ENCODE measurements at places on chromosomes 16 and 17. TPM values are rescaled to one million over a fixed set of nuclear protein-coding genes. Genes with fewer than 3 reads are reported as not detected.

- DNase-seq: no peak
Observed at GRCh38 chr17:55391244-55391757, 30.3 kb downstream of the MMD start.

VASN gene
- total RNA-seq: 0.66 TPM

DNA sequence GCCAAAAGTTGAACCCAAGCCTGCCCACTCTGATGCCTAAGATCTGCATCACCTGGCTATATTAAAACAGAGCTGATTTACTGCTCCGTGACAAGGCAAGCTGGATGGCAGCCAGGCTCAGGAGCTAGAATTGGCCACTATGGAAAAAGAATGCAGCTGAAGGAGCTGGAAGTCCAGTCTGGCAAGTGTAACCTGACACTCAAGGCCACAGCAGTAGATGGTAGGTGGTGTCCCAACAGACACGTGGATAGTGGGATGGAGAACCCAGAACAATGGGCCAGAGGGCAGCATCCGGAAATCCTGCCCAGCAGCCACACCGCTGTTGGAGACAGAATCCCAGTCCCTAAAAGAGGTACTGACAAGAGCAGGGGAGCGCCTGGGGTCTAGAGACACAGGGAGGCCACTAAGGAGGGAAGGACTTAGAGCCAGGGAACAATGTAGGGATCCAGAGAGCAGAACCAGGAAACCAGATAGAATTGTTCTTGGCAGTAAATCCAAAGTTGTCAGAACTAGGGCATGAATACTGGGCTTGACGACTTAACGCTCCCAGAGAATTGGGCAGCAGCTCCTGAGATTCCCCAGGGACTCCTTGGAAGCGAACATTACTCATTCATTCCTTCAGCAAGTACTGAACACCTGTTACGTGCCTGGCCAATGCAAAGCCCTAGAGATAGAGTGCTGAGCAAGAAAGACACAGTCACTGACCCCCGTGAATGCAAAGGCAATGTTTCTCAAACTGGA, 85.7 kb downstream of the CDYL2 start:
- no peak for DNase-seq

- DNase-seq: no peak
Observed at GRCh38 chr16:88196471-88197400, 186.0 kb upstream of the ZNF469 start.

DNA sequence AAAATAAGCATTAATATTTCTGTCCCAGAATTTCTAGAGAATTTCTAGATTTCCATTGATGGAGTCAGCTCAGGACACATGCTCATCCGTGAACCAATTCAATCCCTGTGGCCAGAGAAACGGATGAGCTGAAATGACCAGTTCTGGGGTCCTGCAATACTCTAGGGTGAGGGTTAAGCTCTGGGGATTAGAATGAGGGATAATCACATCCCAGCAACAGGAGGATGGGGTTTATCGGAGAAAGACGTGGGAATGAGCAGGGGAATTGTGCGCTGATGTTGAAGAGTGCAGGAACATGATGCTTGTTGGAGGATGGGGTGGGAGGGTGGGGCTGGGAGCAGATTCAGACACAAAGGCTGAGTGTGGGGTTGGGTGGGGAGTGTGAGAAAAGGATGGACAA, 64.1 kb downstream of the SLC5A11 start:
- DNase-seq: no peak

DNA sequence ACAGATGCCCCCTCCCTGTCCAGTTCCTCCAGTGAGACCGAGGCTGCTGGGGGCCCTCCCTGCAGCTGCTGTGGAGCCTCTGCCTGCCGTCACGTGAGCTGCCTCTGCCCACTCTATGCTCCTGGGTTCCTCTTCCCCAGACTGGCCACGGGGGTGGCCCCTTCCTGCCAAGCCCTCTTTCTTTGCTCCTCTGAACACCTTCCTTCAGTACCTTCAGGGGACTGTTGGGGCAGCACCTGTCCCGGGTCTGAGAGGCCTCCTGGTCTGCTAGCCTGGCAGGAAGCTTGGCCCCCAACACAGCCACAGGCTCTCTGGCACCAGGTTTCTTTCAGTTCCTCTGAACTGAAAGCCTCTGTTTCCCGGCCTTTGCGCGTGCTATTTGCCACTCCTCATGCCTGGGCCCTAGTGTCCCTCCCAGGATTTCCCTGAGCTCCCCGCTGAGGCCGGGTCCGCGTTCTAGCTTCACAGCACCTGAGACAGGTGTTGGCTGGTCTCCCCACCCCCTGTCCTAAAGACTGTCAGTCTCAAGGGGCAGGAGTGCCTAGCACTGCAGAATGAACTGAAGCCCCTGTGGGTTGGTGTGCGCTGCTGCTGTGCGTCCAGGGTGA, 6.6 kb upstream of the ATP6V0C start:
- no peak for DNase-seq

DNA sequence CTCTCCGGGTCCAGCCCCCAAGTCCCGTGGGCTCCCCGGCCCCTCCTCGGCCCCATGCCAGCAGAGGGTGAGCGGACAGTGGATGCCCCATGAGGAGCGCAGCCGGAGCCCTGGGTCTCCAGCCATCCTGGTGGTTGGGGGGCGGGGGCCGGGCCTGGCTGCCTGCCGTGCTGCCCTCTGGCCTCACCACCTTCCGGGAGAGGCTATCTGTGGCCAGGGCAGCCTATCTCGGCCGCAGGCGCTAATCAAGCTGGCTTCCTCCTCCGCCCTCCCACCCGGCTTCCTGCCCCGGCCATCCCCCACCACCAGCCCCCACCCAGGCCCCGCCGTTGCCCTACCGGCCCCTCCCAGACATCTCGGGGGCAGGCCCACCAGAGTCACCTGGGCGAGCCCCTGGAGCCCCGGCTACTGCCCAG, 46.8 kb downstream of the ZFPM1 start:
- no peak for DNase-seq

GPT2 gene
- 0.73 TPM for total RNA-seq

OR3A2 gene
- total RNA-seq: 1.2 TPM

PPY gene
- not detected for total RNA-seq

KRT36 gene
- total RNA-seq: not detected

LCAT gene
- 23.6 TPM for total RNA-seq

GRCh38 chr17:60893475-60893874, 215.8 kb downstream of the BCAS3 start:
- no peak for DNase-seq

DNA sequence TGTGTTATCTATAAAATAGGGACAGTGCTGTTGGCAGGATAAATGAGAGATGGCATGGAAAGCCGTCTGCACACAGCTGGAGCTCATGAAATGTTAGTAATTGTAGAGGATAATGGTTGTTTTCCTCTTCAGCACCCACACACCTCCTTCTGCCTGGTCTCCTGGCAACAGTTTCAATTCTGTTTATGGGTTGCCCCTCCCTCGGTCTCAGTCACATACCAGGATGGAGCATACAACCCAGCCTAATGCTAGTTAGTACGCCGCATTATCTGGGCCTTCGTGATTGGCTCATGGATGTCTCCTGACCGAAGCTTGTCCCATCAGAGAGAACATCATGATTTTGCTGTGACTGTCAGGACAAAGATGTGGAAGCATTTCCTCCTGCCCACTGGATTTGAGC, 126.2 kb upstream of the WSCD1 start:
- DNase-seq: no peak

PLLP gene
- 3.3 TPM for total RNA-seq

DNA sequence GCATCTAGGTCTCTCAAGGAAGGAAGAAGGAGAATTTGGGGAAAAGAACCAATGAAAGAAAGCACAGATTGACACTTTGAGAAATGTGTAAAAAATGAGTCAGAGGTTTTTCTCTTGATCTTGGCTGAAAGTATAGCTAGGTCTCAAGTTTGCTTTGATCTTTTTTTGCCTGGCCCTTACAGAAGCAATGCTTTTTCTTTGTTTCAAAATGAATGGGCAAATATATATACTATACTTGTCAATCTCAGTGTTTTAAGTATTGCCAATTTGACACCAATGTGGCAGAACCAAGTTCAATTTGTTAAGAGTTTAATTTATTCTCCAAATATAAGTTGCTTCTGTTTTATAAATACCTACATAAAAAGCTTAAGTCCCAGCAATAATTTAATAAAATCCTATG, 119.6 kb downstream of the PPM1E start:
- DNase-seq: no peak

MARVELD3 gene
- not detected for total RNA-seq

- no peak for DNase-seq
Observed at GRCh38 chr16:84413244-84414004, 45.1 kb downstream of the ATP2C2 start.

LRRC46 gene
- total RNA-seq: 0.66 TPM

DNA sequence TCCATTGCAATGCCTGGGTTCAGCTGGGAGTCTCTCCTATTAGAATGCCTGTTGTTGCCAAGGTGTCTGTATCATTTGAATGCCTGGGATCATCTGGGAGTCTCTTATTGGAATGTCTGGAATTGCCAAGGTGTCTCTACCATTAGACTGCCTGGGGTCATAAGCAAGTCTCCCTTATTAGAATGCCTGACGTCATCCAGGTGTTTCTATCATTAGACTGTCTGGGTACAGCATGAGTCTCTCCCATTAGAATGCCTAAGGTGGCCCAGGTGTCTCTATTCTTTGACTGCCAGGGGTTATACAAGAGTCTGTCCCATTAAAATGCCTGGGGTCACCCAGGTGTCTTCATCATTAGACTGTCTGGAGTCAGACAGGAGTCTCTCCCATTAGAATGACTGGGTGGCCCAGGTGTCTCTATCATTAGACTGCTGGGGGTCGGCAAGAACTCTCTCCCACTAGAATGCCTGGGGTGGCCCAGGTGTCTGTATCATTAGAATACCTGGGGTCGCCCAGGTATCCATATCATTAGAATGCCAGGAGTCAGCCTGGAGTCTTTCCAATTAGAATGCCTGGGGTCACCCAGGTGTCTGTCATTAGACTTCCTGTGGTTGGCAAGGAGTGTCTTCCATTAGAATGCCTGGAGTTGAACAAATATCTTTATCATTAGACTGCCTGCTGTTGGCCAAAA, 2274.0 kb downstream of the TP53TG3F start:
- no peak for DNase-seq

DNA sequence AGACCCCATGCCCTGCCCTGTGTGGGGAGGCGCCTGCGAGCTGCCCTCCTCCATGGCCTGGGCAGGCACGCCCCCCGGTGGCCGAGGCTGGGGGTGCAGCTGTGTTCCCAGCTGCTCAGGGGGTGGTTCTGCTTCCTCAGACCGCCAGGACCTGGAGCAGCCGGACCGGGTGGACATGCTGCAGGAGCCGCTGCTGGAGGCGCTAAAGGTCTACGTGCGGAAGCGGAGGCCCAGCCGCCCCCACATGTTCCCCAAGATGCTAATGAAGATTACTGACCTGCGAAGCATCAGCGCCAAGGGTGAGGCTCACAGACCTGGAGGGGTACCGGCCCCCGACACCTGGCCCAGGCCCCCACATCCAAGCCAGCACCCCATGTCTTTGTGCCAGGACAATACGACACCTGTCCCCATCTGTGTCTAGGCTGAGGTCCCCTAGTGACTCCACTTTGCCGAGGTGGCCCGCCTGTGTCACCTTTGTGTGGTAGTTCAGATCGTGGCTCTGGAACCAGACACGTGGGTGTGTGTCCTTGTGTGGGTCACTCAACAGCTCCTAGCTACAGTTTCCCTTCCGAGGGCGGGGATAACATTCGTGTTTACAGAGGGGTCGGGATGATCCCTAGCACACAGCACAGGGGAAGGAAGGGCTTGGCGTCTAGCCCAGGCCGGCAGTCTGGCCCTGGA, 9.3 kb downstream of the GJD3 start:
- peak; percentile 67 for DNase-seq

- DNase-seq: no peak
Observed at GRCh38 chr16:48210747-48211146, 33.4 kb upstream of the LONP2 start.

- no peak for DNase-seq
Observed at GRCh38 chr16:68081861-68082628, 3.1 kb upstream of the NFATC3 start.

- no peak for DNase-seq
Observed at GRCh38 chr16:51951668-51952298, 595.2 kb downstream of the TOX3 start.
